ENCODE measurements at places on chromosomes 3 and 15. TPM values are rescaled to one million over a fixed set of nuclear protein-coding genes. Genes with fewer than 3 reads are reported as not detected.

The UBR1 gene
- 21.1 TPM for total RNA-seq

The KCNH8 gene
- 1.2 TPM for total RNA-seq

The RARRES1 gene
- 57.7 TPM for total RNA-seq

The MAGEL2 gene
- total RNA-seq = 8.2 TPM

The ZWILCH gene
- 23.2 TPM for total RNA-seq

The SYNM gene
- total RNA-seq = 2.2 TPM

The RBPMS2 gene
- total RNA-seq = 19.7 TPM

The TRH gene
- total RNA-seq = 5.3 TPM

The PRR23B gene
- not detected for total RNA-seq

The TGM5 gene
- total RNA-seq = 0.71 TPM

The XCR1 gene
- 13.9 TPM for total RNA-seq

The NMNAT3 gene
- 7.1 TPM for total RNA-seq

The A4GNT gene
- total RNA-seq = 0.34 TPM

The SYNPR gene
- total RNA-seq = 2.3 TPM

The LYZL4 gene
- not detected for total RNA-seq

The RFT1 gene
- total RNA-seq = 23.4 TPM

The CHSY1 gene
- total RNA-seq = 43.0 TPM

The PRSS50 gene
- total RNA-seq = 1.1 TPM

The PLA2G4E gene
- not detected for total RNA-seq

The CLRN1 gene
- not detected for total RNA-seq

The C3orf62 gene
- 10.7 TPM for total RNA-seq

The EPHA6 gene
- total RNA-seq = 9.9 TPM

The NRROS gene
- 0.68 TPM for total RNA-seq

The CSK gene
- total RNA-seq = 102 TPM

The ALDH1A2 gene
- total RNA-seq = 38.3 TPM

The ASB14 gene
- total RNA-seq = not detected

The COL6A5 gene
- 0.14 TPM for total RNA-seq

The VWA5B2 gene
- total RNA-seq = 23.7 TPM

The CFAP100 gene
- 4.3 TPM for total RNA-seq

The VPS8 gene
- total RNA-seq = 36.5 TPM

The SEMA6D gene
- 22.2 TPM for total RNA-seq

The SMCO1 gene
- not detected for total RNA-seq

The GNL3 gene
- 118 TPM for total RNA-seq

The RTP1 gene
- total RNA-seq = not detected

The CYP11A1 gene
- 1.0 TPM for total RNA-seq

The MYLK gene
- total RNA-seq = 16.8 TPM

The AADACL2 gene
- total RNA-seq = 11.7 TPM

The GABRG3 gene
- 2.6 TPM for total RNA-seq

The STARD5 gene
- total RNA-seq = 15.1 TPM

The CCDC9B gene
- total RNA-seq = 1.6 TPM

The CATSPER2 gene
- total RNA-seq = 5.1 TPM

The CCDC39 gene
- not detected for total RNA-seq

The EFHB gene
- total RNA-seq = 0.71 TPM

The NPAP1 gene
- 0.12 TPM for total RNA-seq

The ECE2 gene
- not detected for total RNA-seq

The SLC9C1 gene
- total RNA-seq = 0.48 TPM

The TNNC1 gene
- 16.6 TPM for total RNA-seq

The PIF1 gene
- 30.5 TPM for total RNA-seq

The SLC9A9 gene
- 0.50 TPM for total RNA-seq

The ACP3 gene
- 3.5 TPM for total RNA-seq

The SPTSSB gene
- total RNA-seq = 28.8 TPM

The PEAK1 gene
- total RNA-seq = 35.0 TPM

The C2CD4A gene
- total RNA-seq = 1.7 TPM

The AHSG gene
- 0.27 TPM for total RNA-seq

Measured in type B pancreatic cell (in vitro differentiated cells).